ENCODE measurements at places on chromosomes 5 and 9. TPM values are rescaled to one million over a fixed set of nuclear protein-coding genes. Genes with fewer than 3 reads are reported as not detected.

MOB3B gene
- total RNA-seq = 11.0 TPM

PDGFRB gene
- 173 TPM for total RNA-seq

SOX30 gene
- total RNA-seq = not detected

TNFSF15 gene
- 0.74 TPM for total RNA-seq

RLN2 gene
- total RNA-seq = not detected

SPATA31C1 gene
- not detected for total RNA-seq

CCL27 gene
- total RNA-seq = not detected

ITGA1 gene
- total RNA-seq = 42.7 TPM

FLT4 gene
- total RNA-seq = 20.9 TPM

CACFD1 gene
- 9.1 TPM for total RNA-seq

SOHLH1 gene
- total RNA-seq = not detected

ADAMTS16 gene
- 0.49 TPM for total RNA-seq

PCDHGA2 gene
- total RNA-seq = 6.1 TPM

DNA sequence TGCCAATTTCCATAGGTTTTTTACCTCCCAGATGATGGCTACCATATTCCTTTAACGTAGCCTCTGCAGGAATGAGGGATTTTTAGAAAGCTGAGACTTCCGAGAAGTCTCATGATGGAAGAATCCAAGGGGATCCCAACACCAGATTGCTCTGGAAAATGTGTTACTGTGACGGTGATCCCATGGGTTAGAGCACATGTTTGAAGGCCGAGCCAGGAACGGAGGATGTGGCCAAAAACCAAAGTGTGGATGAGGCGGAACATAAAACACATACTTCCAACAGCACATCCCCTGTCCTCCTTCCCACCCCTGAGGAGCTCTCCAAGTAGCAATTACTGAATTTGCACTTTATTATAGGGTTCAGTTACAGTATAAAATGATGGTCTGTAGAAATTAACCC is 82.6 kb downstream of the GPR21 start:
- H3K4me3 ChIP-seq = no peak overlapping the region
- no peaks in the 10 kb centered on the region for H3K4me1 ChIP-seq
- H3K27me3 ChIP-seq = no peaks in the 10 kb centered on the region
- H3K27ac ChIP-seq = no peak overlapping the region

DNA sequence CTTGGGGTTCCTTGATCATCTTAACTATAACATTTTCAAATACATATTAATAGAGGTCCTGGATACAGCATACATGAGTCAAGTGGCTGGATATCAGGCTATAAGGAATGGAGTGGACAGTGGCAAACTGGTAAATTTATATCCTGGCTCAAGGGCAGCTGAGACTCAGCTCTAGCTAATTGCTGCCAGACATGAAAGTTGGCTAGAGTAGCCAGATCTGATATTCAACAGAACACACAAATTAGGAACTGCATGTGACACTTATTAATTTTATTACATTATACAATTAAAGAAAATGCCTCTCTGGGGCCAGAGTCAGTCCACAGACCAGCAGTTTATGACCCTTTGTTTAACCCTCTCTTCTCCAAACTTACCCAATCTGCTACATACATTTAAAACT is 206.5 kb downstream of the KCTD16 start:
- DNase-seq = no peak
- no peaks in the 10 kb centered on the region for H3K36me3 ChIP-seq
- no peak overlapping the region for H3K4me3 ChIP-seq

- no peak for DNase-seq
- no peaks in the 10 kb centered on the region for H3K27me3 ChIP-seq
- no peak overlapping the region for H3K27ac ChIP-seq
- peaks cover 16% of the 10 kb centered on the region for H3K4me1 ChIP-seq
- H3K36me3 ChIP-seq = no peaks in the 10 kb centered on the region
These were observed 96.4 kb upstream of the TAF11L2 start for GRCh38 chr5:17401470-17402288.

DNA sequence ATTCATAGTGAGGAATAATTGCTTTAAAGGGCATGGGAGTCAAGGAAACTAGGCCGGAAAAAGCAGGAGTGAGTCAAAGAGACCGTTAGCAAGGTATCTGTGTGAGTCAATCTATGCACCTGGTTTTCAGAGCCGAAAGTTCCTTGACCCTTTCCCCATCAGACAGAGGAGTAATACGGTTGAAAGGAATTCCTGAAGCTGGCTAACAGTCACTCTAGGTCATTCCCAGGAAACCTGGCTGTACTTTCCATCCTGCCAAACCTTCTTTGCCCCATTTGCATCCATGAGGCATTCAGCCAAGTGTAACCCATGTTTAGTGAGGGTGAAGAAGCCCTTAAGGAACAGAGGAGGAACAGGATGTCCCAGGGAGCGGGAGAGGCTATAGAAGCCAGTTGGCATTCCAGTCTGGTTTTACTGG is 16.2 kb downstream of the RBM18 start:
- no peak for DNase-seq
- H3K4me3 ChIP-seq = no peak overlapping the region
- H3K27me3 ChIP-seq = no peaks in the 10 kb centered on the region
- peaks cover under 1% of the 10 kb centered on the region for H3K36me3 ChIP-seq
- H3K27ac ChIP-seq = no peak overlapping the region
- H3K4me1 ChIP-seq = no peaks in the 10 kb centered on the region

GRCh38 chr5:17037751-17038150 is 101.7 kb upstream of the MYO10 start:
- no peak overlapping the region for H3K27ac ChIP-seq
- no peak overlapping the region for H3K4me3 ChIP-seq
- no peaks in the 10 kb centered on the region for H3K36me3 ChIP-seq

- no peaks in the 10 kb centered on the region for H3K36me3 ChIP-seq
- no peaks in the 10 kb centered on the region for H3K27me3 ChIP-seq
- H3K4me1 ChIP-seq = no peaks in the 10 kb centered on the region
- no peak overlapping the region for H3K27ac ChIP-seq
- DNase-seq = no peak
These were observed 282.3 kb downstream of the DEPDC1B start for GRCh38 chr5:60417500-60418181.

DNA sequence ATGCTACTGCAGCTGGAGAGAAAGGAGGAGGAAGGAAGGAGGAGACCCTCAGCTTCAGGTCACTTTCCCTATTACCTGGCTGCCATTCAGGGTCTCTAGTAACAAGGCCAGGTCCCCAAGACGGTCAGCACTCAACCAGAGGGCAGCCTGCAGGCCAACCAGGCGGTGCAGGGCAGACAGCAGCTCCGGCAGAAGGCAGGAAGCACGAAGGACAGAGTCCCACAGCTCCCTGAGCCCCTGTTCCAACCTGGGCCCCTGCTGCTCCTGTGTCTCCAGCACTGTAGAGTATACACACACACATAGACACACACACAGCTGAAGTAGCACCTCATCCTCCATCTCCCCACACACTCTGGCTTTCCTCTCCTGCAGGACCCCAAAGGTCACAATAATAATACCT is 1.7 kb downstream of the FANCG start:
- no peaks in the 10 kb centered on the region for H3K27me3 ChIP-seq
- no peak overlapping the region for H3K4me3 ChIP-seq
- H3K27ac ChIP-seq = no peak overlapping the region
- peaks cover 20% of the 10 kb centered on the region for H3K4me1 ChIP-seq

GRCh38 chr9:1042466-1042865 is 7.7 kb upstream of the DMRT2 start:
- peaks cover 7% of the 10 kb centered on the region for H3K27me3 ChIP-seq
- peaks cover 5% of the 10 kb centered on the region for H3K4me1 ChIP-seq
- H3K4me3 ChIP-seq = peak overlapping the region; percentile 9

- no peaks in the 10 kb centered on the region for H3K27me3 ChIP-seq
- H3K4me1 ChIP-seq = peaks cover 14% of the 10 kb centered on the region
- H3K36me3 ChIP-seq = no peaks in the 10 kb centered on the region
- peak overlapping the region; percentile 97 for H3K27ac ChIP-seq
- no peak for DNase-seq
- peak overlapping the region; percentile 66 for H3K4me3 ChIP-seq
These were observed 938 bp downstream of the LPAR1 start for GRCh38 chr9:111037356-111037707.

DNA sequence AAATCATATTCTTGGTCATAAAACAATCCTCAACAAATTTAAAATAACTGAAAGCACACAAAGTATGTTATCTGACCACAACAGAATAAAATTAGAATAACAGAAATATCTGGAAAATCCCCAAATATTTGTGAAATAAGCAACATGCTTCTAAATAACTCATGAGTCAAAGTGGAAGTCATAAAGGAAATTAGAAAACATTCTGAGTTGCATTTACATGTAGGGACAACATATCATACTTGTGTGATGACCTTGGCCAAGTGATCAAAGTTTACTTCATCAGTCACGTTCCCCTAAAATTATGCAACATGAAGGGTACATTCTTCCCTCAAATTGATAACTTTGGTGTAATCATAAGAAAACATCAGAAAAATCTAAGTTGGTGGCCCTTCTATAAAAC is 64.7 kb downstream of the CSF2 start:
- no peaks in the 10 kb centered on the region for H3K27me3 ChIP-seq
- no peak for DNase-seq
- H3K27ac ChIP-seq = no peak overlapping the region
- no peak overlapping the region for H3K4me3 ChIP-seq
- H3K4me1 ChIP-seq = no peaks in the 10 kb centered on the region

DNA sequence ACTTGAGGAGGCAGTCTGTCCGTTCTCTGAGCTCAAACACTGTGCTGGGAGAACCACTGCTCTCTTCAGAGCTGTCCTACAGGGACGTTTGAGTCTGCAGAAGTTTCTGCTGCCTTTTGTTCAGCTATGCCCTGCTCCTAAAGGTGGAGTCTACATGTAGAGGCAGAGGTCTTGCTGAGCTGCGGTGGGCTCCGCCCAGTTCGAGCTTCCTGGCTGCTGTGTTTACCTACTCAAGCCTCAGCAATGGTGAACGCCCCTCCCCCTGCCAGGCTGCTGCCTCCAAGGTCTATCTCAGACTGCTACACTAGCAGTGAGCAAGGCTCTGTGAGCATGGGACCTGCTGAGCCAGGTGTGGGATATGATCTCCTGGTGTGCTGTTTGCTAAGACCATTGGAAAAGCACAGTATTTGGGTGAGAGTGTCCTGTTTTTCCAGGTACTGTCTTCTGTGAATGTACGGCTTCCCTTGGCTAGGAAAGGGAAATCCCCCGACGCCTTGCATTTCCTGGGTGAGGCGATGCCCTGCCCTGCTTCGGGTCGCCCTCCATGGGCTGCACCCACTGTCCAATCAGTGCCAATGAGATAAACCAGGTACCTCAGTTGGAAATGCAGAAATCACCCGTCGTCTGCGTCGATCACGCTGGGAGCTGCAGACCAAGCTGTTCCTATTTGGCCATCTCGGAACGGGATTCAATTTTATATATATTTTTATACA is 58.5 kb downstream of the CNTRL start:
- no peak overlapping the region for H3K27ac ChIP-seq
- H3K4me1 ChIP-seq = peaks cover 5% of the 10 kb centered on the region
- H3K36me3 ChIP-seq = no peaks in the 10 kb centered on the region
- H3K27me3 ChIP-seq = no peaks in the 10 kb centered on the region
- no peak for DNase-seq
- H3K4me3 ChIP-seq = no peak overlapping the region

GRCh38 chr9:73149371-73150067 is 2.1 kb upstream of the ANXA1 start:
- H3K4me3 ChIP-seq = no peak overlapping the region
- H3K4me1 ChIP-seq = peaks cover 52% of the 10 kb centered on the region
- H3K27ac ChIP-seq = peak overlapping the region; percentile 91
- DNase-seq = no peak

DNA sequence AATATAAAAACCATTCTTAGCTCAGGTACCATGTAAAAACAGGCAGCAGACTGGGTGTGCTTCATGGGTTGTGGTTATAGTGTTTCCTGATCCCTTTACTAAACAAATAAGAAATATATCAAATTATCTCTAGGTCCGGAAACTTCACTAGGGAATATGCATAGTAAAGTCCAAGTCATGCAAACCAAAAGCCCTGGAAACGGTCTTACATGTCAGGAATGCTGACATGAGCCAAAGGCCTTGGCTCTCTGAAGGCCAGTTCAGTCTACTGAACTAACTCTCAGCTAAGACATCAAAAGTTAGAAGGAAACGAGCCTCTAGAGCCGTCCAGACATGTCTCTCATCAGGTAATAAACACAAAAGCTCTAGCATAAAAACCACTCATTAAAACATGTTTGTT is 778.9 kb upstream of the ZNF608 start:
- DNase-seq = no peak
- H3K4me3 ChIP-seq = no peak overlapping the region
- no peaks in the 10 kb centered on the region for H3K36me3 ChIP-seq
- no peaks in the 10 kb centered on the region for H3K4me1 ChIP-seq

- no peaks in the 10 kb centered on the region for H3K27me3 ChIP-seq
- H3K4me1 ChIP-seq = no peaks in the 10 kb centered on the region
- no peaks in the 10 kb centered on the region for H3K36me3 ChIP-seq
- DNase-seq = no peak
These were observed 33.0 kb upstream of the MAP1B start for GRCh38 chr5:72074251-72074650.

DNA sequence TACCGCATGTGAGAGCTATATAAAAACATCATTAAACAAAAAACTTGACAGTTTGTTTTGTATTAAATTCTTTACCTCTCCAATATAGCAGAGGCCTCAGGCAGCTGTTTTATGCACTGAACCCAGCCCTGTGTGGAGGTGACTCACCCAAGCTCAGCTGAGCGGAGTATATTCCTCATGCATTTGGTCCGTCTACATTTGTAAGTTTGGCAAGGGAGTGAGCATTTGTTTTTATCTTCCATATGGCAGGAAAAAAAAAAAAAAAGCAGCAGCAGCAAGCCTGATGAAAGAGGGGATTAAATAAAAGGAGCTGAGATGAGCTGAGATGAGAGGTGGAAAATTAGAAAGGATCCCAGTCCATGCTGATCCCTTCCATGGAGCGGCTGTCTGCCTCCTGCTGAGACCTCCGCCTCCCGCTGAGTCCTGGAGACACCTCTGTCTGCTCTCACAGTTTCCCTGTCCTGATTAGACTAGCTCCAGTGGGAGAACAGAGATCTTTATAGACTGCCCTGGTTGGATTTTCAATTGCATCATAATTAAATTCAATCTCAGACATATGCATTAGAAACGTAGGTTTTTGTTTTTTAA is 112.0 kb upstream of the CTNND2 start:
- H3K4me1 ChIP-seq = no peaks in the 10 kb centered on the region
- no peaks in the 10 kb centered on the region for H3K36me3 ChIP-seq
- no peak for DNase-seq
- no peak overlapping the region for H3K27ac ChIP-seq

- H3K36me3 ChIP-seq = no peaks in the 10 kb centered on the region
- no peak overlapping the region for H3K4me3 ChIP-seq
- H3K4me1 ChIP-seq = peaks cover 5% of the 10 kb centered on the region
- no peaks in the 10 kb centered on the region for H3K27me3 ChIP-seq
These were observed 390.0 kb downstream of the PLK2 start for GRCh38 chr5:58069846-58070245.

DNA sequence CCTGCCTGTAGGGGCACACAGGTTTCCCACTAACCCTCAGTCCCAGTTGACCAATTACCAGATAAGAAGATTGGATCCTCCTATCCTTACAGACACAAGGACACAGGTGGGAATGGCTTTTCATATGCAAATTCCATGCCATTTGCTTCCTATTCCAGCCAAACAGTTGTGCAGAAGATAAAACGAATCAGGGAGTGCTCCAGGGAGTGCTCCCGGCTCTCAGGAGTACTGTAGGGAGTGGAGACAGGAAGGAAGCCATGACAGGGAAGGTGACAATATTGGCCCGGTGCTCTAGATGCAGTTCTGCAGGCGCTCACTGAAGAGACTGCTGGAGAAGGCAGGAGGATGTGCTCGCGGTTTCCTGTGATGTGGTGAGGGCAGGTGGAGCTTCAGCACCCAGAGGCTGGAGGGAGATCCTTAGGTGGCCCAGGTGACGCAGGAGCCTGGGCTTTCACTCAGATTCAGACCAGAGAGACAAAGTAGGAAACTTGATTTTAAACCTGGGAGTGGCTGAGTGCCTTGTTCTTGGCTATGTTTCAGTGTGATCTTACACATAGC is 260.0 kb downstream of the AUH start:
- H3K4me3 ChIP-seq = no peak overlapping the region
- H3K27me3 ChIP-seq = no peaks in the 10 kb centered on the region
- no peak for DNase-seq
- H3K27ac ChIP-seq = peak overlapping the region; percentile 81
- H3K4me1 ChIP-seq = peaks cover 36% of the 10 kb centered on the region
